ENCODE measurements at places on chromosomes 2 and 18.

DNA sequence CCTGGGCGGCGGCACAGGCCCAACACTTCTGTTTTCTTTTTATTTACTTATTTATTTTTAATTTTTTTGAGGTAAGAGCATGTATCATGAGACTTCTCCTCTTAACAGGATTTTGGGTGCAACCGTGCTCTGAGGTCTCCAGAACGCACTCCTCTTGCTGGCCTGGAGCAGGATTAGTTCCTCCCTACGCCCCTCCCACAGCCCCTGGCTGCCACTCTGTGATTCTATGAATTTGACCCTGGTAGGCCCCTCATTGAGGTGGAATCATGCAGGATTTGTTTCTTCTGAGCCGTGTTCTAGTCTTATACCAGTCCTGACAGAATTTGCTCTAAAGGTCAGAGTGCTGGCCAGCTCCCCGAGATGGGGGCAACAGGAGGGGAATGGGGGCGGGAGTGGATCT, 106.5 kb upstream of the HS6ST1 start:
- no peak for DNase-seq

DNA sequence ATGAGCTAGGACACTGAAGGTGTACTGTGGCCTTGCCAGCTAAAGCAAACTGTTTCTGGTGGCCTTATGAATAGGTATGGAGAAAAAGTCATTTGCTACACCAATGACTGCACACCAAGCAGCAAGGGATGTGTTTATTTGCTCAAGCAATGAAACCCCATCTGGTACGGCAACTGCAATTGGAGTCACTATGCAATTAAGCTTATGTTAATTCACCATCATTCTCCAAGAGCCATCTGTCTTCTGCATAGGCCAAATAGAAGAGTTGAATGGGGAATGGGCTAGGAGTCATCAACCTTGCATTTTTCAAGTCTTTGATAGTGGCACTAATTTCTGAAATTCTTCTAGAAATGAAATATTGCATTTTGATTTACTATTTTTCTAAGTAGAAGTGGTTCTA, 372.0 kb downstream of the KCNJ3 start:
- no peak for DNase-seq

DNA sequence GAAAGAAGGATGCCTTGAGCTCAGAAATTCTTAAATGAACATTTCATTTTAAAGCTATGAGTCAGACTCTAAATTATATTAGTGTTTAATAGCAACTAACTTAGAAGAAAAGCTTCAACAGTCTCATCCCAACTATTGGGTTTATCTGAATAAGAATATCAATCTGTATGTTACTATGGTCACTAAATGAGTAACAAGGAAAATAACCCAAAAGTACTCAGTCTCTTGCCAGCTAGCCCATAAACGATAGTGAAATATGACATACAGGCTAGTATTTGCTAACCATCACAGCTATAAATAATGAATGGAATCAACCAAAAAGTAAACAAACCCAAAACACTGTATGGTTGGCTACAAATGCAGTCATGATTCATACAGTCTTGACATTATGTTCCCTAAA, 174.9 kb downstream of the RAB3GAP1 start:
- DNase-seq = no peak

DNA sequence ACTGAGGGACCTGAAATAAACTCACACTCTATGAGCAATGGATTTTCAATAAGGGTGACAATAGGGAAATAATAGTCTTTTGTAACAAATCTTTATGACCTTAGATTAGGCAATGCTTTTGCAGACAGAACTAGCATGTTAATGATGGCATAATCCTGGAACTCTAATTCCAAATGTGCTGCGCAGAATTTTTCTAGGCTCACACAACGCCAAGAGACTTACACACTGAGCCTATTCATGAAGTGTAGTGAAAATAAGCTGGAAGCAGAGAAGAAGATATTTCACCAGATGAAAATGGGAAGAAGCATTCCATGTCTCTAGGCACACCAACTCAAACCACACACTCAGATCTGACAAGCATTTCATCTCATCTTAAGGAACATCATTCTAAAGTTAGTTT, 178.5 kb downstream of the L3MBTL4 start:
- no peak for DNase-seq

DNA sequence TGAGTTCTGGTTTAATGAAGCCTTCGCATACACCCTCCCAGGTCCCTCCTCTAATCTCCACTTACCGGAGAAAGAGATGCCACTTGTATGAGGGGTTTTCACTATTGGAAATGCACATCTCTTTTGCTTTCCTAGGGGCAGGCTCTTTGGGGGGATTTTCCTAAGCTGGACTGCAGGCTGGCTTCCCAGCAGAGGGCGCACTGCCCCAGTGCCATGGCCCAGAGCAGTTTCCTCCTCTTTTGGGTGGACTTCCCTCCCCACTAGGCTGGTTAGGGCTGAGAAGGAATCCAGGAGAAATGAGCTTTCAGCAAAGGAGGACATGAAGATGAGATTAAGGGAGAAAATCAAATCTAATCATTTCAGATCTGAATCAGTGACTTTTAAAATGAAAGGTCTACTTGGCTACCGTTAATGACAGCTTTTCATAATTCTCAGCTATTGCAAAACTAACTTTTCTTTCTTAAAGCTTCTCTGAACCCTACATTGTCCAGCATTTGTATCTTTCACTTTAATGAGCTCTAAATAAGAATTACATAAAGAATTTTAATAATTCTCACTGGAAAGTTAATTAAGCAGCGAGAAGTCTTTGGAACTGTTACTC, 784.1 kb upstream of the FANCL start:
- no peak for DNase-seq

GRCh38 chr18:35620765-35621164, 39.2 kb downstream of the GALNT1 start:
- DNase-seq = no peak

- DNase-seq = no peak
Observed at GRCh38 chr2:143334837-143335236, 205.6 kb downstream of the ARHGAP15 start.

DNA sequence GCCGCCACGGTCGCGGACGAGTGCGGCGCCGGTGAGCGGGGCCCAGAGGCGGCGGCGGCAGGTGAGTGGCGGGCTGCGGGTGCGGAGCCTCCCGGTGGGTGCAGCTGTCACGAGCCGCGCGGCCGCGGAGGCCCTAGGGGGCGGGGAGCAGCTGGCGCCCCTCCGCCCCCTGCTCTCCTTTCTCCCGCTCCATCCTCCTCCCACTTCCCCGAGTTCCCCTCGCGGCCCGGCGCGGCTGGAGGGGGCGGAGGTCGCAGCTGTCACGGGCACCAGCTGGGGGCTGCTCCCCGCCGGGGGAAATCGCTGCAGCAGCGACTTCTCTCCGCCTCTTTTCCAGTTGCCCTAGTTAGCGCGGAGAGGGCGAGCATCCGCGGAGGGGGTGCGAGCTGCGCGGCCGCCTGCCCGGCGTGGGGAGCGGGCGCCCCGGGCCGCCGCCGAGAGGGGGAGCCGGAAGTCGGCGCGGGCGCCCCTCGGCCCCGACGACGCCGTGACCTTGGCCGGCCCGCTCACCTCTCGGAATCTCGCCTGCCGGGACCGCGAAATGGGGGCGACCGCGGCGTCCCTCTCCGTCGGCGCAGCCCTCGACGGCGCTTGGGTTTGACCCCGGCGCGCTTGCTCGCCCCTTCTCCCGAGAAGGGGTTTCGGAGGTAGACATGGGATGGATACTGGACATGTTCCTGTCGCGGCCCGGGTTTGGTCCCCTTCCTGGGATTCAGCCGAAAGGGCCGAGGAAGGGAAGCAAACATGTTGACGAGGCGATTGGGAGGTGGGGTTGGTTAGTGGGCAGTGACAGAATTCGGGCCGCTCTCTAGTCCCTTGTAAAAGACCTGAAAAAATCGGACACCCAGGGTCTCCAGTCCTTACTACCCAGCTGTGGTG, 727 bp downstream of the NCOA1 start:
- DNase-seq = peak; percentile 24

DNA sequence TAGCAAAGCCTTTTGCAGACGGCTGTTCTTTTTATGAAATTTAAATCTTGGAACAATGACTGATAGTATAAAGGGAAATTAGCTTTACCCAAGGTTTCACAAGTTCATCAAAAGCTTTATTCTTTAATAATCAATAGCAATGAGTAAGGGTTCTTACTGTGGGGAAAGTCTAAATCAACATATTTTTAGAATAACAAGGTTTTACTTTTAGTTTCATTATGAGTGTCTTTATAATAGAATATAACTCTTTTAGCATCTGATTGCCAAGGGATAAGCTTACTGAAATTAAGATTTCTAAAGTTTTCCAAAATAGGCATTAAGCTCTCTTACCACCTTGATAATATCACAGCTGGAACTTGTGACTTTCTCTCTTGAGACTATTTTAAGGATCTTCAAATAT, 1489.7 kb downstream of the LRP1B start:
- DNase-seq = no peak

DNA sequence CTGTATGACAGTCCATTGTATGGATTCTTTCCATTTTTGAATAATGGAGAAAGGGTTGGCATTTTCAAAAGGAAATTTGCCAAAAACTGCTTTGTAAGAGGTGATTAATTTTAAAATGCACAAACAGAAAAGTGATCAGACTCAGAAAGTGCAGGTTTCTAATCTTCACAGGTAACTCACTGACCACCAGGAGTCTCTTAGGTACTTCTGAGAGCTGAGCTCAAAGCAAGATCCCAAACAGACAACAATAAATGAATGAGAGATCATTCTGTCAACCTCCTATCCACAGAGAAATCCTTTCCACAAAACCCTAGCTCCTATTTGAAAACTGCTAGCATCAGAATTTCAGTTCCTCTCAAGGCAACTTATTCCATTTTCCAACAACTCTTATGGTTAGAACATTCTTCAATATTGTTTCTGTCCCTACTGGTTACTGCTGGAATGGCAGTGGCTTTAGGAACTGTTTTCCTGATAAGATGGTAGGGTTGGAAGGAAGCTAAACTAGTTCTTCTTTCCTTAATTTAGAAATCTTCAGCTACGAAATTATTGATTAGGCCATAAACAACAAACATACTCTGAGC, 20.6 kb upstream of the HAAO start:
- no peak for DNase-seq

DNA sequence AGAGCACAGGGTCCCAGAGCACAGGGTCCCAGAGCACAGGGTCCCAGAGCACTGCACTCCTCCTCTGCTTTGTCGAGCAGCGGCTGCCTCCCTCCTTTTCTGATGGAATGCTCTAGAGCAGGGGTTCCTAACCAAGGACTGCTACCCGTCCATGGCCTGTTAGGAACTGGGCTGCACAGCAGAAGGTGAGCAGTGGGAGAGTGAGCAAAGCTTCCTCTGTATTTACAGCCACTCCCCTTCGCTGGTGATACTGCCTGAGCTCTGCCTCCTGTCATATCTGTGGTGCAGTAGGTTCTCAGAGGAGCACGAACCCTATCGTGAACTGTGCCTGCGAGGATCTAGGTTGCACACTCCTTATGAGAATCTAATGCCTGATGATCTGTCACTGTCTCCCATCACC, 33.1 kb upstream of the ADNP2 start:
- no peak for DNase-seq

GRCh38 chr2:168021800-168022587, 225.4 kb downstream of the STK39 start:
- no peak for DNase-seq

GRCh38 chr2:2083113-2083758, 247.8 kb downstream of the MYT1L start:
- DNase-seq = no peak

- no peak for DNase-seq
Observed at GRCh38 chr2:161004379-161004778, 155.8 kb upstream of the TANK start.

DNA sequence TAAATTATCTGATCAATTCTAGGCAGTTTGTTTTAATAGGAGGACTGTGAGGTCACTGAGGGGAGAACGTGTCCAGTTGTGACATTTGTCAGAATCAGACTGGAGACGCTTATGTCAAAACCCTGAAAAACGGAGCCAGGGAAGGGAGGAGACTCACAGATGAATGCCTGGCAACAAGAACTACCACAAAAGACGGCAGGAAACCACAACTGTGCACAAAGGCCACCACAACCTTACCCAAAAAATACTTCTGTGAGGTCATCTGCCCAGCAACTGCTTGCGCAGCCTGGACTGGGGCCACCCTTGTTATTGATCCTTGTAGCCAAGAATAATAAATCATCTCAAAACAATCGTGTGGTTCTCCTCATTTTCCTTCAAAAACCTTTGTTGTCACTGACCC, 173.0 kb upstream of the ALKAL2 start:
- DNase-seq = no peak

DNA sequence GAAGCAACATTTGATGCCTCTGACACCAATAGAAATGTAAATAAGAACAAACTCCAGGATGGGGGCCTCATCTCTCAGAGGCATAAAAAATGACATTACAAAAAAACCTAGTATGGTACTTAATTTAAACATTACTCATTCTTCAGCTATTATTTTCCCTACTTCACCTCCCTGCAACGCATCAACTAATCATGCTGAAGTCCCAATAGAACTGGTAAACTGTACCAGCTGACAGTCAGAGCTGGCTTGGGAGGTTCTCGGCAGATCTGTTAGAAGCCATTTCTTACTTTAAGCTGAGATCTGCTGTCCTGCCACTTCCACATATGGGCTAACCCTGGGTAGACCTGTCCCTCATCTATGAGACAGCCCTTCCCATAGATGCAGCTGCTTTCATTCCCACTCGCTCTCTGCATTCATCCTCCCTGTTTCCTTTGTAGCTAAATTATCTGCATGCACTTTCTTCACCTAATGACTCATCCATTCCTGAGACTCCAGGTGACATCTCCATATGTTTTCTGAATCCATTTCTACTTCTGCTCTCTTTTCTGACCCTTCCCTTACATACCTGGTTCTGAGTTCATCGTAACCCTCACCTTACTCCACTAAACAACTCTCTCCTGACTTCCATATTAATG, 108.1 kb downstream of the AOX1 start:
- DNase-seq = no peak

DNA sequence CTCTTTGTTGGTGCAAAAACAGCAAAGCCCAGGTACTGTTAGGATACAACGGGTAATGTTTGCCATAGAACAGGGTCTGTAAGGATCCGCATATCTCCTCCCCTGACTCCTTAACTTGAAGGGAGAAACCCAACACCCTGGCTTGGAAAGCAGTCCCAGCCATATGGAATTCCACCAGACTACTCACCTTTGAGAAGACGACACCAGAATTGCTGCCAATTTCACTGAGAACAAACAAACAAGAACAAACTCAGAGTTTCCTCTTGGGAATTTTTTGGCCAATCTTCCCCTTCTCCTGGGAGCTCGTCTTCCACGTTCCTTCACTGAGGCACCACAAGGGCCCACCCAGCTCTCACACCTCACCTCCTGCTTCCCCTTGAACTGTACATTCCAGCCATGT, 29.2 kb downstream of the CAPN14 start:
- DNase-seq = no peak

GRCh38 chr2:56448403-56449001, 264.7 kb downstream of the CCDC85A start:
- no peak for DNase-seq

GRCh38 chr2:80748592-80748991, 444.0 kb upstream of the LRRTM1 start:
- no peak for DNase-seq

- no peak for DNase-seq
Observed at GRCh38 chr2:133287709-133288108, 280.6 kb downstream of the NCKAP5 start.

Measured in stimulated activated CD8-positive, alpha-beta memory T cell treated with anti-CD3 and anti-CD28 coated beads, Interleukin-4, amount 100 ng/mL, for 4 hours (primary cell).